Activated naive CD4-positive, alpha-beta T cell treated with Interleukin-2 at 50 U/mL for 16 hours (primary cell): ENCODE measurements at places on chromosomes 5 and 9.

DNA sequence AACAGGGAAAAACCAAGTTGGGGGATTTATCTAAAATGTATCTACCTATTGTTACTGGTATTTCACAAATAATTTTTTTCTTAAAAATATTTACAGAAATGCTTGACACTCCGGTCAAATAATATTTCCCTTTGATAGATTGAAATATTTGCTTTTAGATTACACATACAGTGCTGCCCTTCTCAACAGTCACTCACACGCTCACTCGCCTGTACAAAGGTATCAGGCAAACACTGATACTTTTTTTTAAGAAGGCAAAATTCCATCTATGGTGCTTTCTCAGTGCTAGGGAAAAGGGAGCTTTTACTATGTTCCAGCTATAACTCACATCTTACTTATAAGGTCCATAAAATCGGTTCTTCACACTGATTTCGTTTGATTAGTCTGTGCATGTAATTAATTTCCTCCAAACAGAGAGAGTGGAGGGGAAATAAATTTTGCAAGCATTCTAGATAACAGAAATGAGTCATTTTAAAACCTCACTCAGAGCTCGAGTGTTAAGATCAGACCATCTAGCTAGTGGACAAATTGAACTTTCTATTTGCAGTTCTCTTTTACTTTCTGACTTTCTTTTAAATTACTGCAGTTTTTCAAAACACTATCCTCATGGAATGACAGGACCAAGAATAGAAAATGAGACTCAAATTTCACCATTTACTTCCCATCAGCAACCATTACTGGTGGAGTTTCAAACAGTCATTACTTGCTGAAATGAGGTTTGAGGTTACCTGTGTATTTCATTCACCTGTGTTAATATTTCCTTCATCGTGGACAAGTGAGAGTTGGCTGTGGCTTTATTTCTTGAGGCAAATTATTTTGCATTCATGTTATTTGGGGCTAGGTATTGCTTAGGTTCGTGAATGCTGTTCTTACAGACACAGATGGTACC lies 273.2 kb downstream of the RAB3C start:
- no peak for DNase-seq

DNA sequence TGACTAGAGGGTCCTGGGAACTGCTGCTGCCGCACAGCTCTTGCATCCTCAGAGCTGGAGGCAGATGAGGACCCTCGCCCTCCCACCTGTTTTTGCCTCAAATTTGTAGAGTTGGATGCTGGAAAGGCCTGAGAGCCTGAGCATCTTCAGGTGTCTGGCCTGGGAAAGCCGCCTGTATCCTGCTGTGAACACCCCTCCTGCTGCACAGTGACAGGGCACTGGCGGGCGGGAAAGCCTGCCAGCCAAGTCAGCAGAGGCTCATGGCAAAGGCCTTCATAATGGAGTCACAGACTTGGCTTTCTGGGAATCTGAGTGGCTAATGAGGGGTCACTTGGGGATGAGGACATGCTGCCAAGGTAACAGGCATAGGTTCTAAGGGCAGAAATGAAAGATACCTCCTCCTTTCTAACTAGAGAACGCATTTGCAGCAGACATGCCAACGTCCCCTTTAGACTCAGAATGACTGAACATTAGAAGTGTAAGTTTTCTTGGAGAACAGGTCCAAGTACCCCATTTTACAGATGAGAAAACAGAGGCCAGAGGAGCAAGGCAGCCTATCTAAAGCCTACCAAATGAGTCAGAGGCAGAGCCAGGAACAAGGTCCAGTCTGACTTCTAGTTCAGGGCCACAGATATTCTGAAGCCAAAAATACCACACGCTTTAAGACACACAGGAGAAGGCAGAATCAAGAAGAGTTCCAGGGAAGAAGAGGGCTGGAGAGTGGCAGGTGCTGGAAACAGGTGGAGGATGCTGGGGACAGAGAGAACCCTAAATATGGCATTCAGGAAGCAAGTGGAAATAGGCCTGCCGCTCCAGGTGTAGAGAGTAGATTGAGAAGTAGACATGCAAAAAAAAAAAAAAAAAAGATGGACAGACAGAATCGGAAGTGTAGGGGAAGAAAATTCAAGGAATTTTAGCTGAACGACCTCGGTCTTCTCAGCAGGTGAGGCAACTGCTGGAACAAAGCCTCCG lies 44.1 kb downstream of the EPB41L4B start:
- no peak for DNase-seq

DNA sequence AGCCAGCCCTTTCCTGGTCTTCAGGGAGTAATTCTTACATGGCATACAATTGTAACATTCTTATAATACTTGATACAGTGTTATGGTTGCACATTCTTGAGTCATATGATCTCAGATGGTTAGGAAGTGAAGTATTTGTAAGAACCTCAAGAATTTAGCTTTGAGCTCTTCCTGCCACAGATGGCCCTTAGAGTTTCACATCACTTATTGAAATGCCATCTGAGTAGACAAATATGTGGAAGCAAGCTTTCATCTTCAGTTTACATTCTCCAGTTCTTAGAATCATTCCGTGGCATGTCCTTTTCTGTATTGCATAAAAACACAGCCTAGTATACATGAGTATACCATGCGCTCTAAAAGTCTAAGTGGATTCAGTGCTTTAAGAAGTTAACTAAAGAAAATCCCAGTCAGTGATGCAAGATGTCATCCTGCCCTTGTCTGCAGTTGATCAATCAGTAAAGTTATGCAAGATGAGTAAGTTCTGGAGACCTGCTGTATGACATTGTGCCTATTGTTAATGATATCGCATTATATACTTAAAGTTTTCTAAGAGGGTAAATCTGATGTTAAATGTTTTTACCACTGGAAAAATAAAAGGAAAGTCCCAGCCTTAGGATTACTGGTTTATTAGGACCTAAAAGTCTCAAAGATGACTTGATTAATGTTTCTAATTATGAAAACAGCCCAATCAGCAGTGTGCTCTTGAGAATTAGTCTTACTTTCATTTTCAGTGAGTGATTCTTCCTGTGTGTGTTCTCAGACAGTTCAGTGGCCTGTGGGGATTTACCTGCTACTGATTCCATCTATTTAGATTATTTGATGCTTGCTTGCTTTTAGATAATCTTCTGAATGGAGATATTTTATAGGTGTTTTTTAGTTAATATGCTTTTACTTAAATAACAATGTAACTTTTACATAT lies 29.4 kb downstream of the RHOBTB3 start:
- DNase-seq = no peak

- no peak for DNase-seq
These were observed 917 bp downstream of the NHP2 start for GRCh38 chr5:178152491-178153444.

GRCh38 chr5:178307267-178308045 lies 74.9 kb upstream of the PHYKPL start:
- no peak for DNase-seq

GRCh38 chr5:16776611-16777251 lies 159.4 kb downstream of the MYO10 start:
- no peak for DNase-seq

DNA sequence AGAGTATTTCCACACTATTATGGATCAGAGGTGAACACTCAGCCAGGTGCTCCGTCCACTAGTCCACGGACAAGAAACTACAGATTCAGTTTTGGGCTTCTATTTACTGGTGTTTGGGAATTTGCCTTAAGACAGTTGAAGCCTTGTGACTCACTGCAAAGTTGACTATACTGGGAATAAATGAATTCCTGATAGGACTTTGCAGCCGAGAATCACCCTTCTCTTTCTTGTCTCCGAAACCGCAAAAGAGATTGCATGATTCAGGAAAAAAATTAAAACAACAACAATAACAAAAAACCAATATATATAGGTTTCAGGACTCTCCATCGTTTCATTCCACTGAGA lies 716 bp downstream of the TMEM171 start:
- no peak for DNase-seq

DNA sequence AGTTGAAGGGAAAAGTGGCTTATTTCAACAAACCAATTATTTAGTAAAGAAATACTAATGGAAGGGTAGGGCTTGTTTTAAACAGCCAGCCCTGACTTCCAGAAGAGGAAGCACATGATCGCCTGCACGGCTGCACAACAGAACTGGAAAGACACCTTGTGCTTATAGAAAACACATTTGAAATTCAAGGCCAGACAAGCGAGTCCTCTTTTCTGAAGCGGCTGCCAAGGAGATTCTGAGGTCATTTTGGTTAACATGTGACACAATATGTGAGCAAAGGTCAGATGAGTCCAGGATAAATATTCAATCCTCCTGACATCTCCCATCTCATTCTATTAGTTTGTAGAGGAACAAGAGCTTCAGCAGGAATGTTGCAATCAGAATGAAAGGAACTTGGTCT lies 461.4 kb upstream of the ST8SIA4 start:
- no peak for DNase-seq

DNA sequence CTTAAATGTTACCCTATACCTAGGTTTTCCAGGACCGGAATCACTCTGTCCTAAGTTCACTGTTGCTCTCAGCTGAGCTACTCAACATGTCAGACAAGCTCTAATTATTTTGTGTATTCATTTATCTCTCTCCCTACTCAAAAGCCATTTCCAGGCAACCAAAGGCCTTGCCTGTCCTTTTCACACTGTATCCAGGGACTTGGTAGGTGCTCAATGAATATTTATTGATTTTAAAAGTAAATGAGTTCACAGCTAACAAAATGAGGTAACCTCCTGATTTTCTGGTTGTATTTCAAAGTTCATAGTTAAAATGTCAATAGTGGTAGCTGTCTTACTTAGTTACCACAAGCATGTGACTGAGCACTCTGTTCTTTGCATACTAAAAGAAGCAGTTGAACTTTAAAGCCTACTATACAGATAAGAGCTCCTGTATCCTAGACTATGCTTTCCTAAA lies 522.2 kb downstream of the ACTL7B start:
- no peak for DNase-seq

- DNase-seq = no peak
These were observed 159.2 kb upstream of the RAI14 start for GRCh38 chr5:34496701-34497469.

GRCh38 chr5:140182075-140182711 lies 7.2 kb downstream of the CYSTM1 start:
- DNase-seq = no peak

GRCh38 chr5:125113328-125113727 lies 366.9 kb upstream of the ZNF608 start:
- no peak for DNase-seq

GRCh38 chr5:56233230-56233629 lies at the start of gene ANKRD55:
Gene ANKRD55, minus strand, starts transcription at chr5:56233330. Its CDS starts 417 bp downstream, at chr5:56232913.
- DNase-seq = no peak

GRCh38 chr5:12793373-12793772 lies 889.1 kb upstream of the CTNND2 start:
- DNase-seq = no peak

- DNase-seq = no peak
These were observed 522.3 kb upstream of the NUDT12 start for GRCh38 chr5:104084896-104085295.

DNA sequence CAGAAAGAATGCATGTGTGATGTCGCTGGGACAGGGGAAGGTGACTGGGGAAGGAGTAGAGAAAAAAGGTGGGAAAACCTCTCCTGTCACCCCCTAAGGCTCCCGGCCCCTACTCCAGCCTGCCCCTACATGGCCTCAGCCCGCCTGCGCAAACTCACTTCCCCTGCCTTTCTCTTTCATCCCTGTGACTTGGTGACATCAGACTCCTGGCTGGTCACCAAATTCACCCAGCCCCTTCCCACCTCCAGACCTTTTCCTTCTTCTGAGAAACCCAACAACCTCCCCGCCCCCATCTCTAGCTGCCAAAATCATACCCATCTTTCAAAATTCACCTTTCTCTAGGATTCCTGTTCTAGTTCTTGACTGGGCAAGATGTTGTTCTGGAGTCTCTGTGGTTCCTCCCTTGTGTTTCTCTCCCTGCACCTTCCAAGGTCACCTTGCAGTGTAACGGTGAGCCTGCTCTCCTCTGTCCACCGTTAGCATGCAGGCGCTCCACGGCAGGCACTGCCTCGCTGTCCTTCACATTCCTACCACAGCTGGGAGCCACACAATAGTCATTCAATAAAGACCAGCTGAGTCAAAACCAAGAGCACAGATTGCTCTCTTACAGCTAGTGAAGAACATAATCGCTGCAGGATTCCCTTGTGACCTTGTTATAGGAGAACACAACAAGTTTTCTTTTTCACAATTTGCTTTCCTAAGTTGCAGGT lies 134.5 kb downstream of the FANCC start:
- DNase-seq = no peak

GRCh38 chr5:178429491-178430185 lies 160.6 kb downstream of the COL23A1 start:
- DNase-seq = no peak

GRCh38 chr9:97561501-97561900 lies 60.0 kb downstream of the TMOD1 start:
- no peak for DNase-seq

GRCh38 chr9:127771570-127772189 lies 6.8 kb downstream of the SH2D3C start:
- DNase-seq = no peak

DNA sequence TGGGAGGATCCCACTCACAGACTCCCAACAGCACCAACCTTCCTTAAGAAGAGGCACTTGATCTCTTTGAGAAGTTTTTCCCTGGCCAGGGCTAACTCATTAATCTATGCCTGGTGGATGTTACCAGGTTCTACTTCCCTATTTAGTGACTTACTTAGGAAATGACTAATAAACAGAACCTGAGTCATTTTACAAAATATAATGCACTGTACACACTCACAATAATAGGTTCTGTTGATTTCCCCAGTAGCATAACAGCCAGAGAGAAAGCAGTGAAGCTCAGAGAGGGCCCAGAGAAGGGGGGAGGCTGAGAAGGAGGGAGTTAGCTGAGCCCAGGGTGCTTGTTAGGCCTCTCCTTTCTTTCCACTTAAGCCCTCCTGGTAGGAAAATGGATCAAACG lies 27.1 kb downstream of the FRMD3 start:
- DNase-seq = no peak

DNA sequence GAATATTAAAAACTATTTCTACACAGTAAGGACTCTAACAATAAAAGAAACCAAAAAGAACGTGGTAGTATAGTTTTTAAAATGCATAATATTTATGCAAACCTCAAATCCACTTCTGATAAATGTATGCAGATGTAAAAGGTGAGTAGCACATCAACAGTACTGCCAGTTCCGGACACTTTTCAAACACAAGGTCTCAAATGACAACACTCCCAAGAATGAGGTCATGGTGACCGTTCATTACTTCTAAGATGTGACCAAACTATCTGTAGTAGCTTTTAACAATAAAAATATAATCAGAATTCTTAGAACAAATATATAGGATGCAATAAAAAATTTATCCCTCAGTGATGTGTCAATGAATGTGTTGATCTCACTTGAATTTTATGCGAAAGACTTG lies 238.7 kb upstream of the NREP start:
- DNase-seq = no peak

GRCh38 chr5:63025679-63026078 lies 447.1 kb downstream of the LRRC70 start:
- no peak for DNase-seq

DNA sequence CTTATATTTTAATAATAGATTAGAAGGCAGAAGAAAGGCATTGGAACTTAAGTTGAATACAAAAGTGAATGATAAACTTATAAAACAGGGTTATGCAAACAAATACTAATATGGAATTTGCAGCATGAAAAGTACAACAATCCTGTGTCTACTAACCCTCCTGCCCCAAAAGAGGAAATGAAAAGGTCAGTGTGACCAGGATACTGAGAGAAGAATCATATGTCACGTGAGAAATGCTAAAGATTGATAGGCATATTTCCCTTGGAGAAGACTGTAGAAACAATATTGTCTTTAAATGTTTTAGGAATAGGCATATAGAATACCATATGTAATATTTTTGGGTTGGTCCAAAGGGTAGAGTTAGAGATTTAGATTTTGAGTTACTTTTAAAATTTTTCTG lies 3.8 kb downstream of the WDR36 start:
- DNase-seq = no peak
